ENCODE measurements at places on chromosomes 2 and 18.

DNA sequence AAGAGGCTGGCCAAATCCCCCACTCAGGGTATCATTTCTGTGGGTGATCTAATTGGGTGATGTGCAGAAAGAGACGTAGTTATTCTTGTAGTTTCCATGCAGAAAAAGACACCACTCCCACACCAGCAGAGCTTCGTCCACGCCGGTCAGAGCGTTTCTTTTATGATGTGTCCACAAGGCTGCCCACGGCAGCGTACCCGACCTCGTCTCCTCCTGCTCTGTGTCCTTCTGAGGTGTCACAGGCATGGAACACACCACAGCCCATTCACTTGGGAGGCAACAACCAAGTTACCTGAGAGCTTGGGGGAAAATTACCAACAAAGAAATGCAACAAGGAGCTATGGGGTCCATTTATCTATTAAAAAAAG is 131.3 kb downstream of the PXDN start:
- DNase-seq: no peak

GRCh38 chr2:216736326-216736725 is 41.0 kb upstream of the IGFBP5 start:
- DNase-seq: no peak

DNA sequence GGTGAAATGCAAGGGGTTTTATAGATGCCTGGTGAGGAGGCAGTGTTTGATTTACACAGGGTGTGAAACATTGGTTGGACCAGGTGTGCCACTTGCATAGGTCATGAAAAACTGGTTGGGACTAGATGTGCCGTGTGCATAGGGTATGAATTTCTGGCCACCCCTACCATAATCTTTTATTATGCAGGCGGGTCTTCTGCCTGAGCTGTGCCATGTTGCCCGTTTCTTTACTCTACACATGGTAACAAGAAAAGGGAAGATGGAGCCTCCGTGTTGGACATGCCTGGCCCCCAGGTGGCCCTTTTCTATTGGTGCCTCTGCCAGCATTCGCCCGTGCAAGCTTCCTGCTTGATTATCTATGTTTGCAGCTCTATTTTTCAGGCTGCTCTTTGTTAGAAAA is 805.4 kb downstream of the TRIB2 start:
- DNase-seq: no peak

DNA sequence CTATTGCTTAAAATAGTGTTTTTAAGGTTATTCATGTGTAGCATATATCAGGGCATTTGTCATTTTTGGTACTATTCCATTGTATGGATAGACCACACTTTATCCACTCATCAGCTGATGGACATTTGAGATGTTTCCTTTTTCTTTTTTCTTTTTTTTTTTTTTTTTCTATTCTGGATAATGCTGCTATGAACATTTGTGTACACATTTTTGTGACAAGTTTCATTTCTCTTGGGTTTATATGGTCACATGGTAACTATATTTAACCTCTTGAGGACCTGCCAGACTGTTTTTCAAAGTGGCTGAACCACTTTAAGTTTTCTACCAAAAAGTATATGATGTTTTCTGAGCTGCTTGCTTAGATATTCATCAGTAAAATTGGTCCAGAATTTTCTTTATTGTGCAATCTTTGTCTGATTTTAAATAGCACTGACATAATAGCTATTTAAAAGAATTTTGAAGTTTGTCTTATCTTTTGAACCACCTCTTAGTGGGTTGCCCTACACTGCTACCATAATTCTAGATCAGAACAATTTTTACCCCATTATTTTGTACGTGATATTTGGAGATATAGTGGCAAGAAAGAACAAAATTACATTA is 219.4 kb upstream of the SIX3 start:
- DNase-seq: no peak

DNA sequence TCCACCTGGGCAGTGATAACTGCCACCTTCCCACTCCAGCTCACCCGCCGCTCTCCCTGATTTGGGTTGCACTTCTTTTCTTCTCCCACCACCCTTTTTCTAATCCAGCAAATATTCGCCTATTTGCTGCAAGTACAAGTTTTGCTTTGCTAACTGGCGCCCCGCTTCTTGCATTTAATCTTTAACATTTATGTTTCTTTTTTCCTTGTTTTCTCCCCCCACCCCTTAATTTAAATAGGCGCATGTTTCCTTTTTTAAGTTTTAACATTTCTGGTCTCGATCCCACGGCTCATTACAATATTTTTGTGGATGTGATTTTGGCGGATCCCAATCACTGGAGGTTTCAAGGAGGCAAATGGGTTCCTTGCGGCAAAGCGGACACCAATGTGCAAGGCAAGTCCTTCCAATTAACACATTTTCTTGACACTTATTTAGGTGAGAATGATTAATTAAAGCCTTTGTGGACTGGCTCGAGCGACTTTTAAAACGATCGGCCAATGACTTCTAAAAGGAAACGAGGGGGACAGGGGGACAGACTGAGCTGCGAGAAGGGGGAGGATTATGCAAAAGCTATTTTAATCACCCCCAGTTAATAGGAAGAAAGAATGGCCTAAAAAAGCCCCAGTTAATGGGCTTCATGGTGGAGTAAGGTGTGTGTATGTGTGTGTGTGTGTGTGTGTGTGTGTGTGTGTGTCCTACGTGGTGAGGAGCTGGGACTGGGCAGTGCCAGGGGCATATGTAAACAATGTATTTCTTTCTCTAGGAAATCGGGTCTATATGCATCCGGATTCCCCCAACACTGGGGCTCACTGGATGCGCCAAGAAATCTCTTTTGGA is 1.6 kb downstream of the TBR1 start:
- no peak for DNase-seq

GRCh38 chr2:232890896-232891601 is 21.0 kb downstream of the SNORC start:
- DNase-seq: no peak

DNA sequence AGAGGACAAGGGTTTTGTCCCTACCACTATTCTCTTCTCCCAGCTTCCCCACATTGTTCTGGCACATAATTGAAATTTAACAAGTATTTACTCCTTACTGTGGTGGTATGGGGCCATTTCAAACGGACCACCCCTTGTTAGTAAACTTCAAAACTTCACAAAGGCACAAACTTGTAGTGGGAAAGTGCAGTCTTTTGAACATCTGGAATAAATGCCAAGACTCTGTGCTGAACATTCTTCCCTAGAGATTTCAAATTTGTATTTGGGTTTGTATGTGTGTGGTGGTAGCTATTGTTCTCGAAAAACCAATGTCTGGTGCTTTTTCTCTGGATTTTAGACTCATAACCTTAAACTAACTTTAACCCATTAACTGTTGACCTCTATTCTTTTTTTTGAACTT is 151.6 kb downstream of the NRP2 start:
- no peak for DNase-seq

- DNase-seq: no peak
Observed at GRCh38 chr2:27776097-27776496, 4.6 kb downstream of the MRPL33 start.

DNA sequence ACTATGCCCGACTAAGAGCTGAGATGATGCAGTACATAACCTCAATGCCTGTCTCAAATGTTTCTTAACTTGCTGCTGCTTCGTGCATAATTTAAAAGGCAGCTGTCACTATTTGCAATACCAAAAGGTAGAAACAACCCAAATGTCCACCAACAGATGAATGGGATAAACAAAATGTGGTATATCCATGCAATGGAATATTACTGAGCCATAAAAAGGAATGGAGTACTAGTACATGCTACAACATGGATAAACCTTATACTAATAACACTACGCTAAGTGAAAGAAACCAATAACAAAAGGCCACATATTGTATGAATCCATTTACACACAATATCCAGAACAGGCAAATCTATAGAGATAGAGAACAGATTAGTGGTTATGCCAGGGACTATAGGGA is 13.0 kb upstream of the DGKD start:
- DNase-seq: no peak

GRCh38 chr2:232456296-232457120 is 555 bp downstream of the ALPI start:
- no peak for DNase-seq

DNA sequence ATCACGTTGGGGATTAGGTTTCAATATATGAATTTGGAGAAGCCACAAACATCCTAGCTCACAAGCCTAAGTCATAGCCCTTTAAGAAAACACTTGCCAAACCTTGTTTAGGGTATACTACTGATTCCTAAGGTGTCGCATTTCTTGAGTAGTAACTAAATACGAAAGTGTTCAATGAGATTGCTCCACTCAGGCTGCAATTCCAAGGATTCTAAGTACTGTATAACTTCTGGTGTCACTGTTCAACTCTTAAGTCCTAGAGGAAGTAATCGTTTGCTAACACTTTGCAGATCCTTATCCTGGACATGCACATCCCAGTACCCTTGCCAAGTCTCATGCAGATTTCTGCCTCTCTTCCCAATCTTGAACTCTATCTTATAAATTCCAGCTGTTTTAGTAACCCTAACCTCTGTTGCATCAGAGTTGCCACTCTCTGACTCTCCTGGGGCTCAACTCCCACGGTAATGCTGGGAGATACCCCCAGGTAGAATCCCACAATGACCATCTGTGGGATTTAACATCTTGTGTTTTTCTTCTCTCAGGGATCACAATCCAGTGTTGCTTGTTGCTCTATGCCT is 122.4 kb downstream of the HIBCH start:
- no peak for DNase-seq

DNA sequence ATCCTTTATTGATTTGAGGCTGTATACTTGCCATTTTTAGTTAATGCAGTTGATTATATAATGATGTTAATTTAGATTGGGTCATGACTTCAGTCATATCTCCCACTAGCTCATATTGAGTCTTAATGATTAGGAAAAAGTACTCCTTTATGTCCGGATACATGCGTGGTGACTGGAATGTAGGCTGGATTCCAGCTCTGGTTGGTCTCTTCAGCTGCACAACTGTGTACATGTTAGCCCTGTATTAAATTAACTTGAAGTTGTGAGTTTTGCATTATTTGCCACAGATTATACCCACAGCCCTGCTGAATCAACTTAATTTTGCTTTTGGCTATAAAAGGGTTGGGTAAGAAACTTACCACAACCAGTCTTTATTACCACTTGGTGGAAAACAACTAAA is 22.5 kb downstream of the MOB4 start:
- no peak for DNase-seq

DNA sequence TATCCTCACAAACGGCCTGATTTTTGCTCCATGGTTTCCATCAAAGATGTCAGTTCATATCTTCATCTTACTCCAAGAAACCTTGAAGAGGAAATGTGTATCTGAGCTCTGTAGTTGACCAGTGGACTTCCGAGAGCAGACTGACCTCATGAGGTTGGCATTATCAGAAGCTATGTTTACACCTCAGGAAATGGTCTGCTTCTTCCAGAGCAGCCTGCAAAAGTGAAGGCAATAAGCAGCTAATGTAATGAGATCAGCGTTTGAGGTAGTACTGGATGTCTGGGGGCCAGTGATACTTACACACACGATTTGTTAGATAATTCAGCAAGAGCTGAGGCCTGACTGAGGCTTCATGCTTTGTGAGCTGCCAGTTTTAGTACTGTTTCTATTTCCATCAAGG is 189.7 kb downstream of the LRRTM1 start:
- DNase-seq: no peak

GRCh38 chr2:60980071-60980815 is 37.3 kb upstream of the PEX13 start:
- DNase-seq: no peak

DNA sequence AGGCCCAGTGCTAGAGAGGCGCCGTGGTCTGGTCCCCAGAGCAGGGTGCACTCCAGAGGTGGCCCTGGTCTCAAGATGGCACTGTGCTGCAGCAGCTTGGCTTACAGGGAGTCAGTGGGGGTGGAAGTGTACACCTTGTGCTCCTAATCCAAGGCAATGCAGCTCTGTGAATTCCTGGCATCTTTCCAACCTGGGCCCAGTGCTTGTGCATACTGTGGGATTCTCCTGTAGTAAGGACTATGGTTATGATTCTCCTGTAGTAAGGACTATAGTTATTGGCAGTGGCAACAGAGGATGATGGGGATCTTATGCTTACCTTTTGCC is 616.7 kb upstream of the REG3G start:
- DNase-seq: no peak

- no peak for DNase-seq
Observed at GRCh38 chr2:98514879-98515249, 70.2 kb downstream of the INPP4A start.

DNA sequence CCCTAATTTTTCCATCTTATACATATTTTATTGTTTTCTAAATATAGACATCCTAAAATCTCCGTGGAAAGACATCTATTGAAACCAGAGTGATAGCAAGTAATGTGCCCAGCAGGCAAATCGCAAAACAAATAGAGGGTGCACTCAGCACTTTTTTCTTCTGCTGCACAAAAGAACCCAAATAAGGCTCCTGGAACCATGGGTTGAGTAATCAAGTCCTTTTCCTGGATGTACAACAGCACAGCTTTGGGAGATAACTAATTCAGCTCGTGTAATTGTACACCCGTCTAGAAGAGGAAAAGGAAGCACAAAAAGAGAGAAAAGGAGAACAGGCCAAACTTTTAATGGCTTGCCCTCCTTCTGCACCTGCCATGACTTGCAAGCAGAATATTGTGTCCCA is 126.9 kb upstream of the TLK1 start:
- DNase-seq: no peak

DNA sequence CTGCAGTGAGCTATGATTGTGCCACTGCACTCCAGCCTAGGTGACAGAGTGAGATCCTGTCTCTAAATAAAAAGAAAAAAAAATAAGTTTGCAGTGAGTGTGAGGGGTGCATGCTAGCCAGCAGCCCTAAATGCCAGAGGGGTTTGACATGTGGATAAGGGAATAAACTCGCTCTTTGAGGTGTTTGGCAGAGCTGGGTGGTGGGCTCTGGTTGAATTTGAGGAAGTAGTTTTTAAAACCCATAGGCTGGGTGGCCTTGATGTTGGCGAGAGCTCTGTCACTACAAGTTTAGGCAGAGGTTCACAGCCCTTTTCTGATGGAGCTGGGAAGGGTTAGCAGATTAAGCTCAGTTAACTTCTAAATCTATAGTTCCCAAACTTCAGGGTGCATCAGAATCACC is 3.1 kb downstream of the ANXA4 start:
- DNase-seq: no peak

DNA sequence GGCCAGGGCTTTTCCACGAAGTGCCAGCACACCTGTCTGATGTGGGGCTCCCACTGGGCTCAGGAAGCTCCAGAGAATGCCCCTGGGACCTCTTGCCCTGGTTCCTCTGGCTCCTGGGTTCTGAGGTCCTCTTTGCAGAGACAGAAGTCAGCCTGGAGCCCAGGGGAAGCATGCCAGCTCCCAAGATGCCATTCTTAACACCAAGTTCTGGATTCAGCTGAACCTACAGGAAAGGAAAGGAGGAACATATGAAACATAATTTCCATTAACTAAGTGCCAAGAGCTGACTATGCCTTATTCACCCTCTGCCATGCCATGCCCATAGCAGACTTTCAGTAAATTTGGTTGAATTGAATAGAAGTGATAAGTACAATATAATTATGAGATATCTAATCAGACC is 21.9 kb downstream of the FAM124B start:
- DNase-seq: no peak

DNA sequence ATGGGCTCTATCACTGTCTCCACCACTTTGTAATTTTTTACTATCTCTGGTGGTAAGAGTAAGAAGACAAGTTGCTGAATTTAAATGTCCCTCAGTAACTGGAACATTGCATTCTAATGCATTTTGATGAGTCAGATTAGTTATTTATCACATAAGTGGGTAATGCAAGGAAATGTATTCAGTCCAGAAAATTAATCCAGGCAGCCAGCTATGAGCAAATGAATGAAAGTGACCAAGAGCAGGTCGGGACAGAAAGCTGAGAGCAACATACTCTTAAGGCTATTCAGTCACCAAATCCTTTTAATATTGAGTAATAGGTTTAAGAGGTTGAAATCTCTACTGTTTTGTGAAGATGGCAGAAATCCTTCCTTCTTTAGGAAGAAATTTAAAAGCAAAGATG is 265.5 kb upstream of the PARD3B start:
- DNase-seq: no peak
